AG10803 (cell line): ENCODE measurements at places on chromosomes 16 and 17.

DNA sequence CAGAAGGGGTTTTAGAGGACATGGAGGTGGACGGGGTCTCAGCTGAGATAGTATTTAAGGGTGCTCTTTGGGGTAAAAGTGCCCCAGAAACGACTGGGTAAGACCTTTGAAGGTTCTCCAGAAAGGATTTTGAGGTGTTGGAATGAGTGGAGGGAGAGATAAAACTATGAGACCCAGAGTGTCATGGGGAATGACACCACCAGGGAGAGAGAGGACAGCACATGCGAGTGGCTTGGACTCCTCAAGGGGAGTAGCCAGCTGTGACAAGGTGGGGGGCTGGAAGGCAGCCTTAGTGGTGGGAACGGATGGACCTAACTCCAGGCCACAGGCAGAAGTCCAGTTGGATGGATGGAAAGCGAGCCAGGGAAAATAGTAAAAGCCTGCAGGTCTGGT, 19.2 kb upstream of the PITPNM3 start:
- DNase-seq, result no peak

- DNase-seq, result no peak
Measured at GRCh38 chr17:27233776-27234175, 60.1 kb upstream of the WSB1 start.

- no peak for DNase-seq
Measured at GRCh38 chr17:33989361-33990148, 265.5 kb upstream of the CCL2 start.

- no peak for DNase-seq
Measured at GRCh38 chr17:62887437-62887836, 78.6 kb upstream of the TANC2 start.

DNA sequence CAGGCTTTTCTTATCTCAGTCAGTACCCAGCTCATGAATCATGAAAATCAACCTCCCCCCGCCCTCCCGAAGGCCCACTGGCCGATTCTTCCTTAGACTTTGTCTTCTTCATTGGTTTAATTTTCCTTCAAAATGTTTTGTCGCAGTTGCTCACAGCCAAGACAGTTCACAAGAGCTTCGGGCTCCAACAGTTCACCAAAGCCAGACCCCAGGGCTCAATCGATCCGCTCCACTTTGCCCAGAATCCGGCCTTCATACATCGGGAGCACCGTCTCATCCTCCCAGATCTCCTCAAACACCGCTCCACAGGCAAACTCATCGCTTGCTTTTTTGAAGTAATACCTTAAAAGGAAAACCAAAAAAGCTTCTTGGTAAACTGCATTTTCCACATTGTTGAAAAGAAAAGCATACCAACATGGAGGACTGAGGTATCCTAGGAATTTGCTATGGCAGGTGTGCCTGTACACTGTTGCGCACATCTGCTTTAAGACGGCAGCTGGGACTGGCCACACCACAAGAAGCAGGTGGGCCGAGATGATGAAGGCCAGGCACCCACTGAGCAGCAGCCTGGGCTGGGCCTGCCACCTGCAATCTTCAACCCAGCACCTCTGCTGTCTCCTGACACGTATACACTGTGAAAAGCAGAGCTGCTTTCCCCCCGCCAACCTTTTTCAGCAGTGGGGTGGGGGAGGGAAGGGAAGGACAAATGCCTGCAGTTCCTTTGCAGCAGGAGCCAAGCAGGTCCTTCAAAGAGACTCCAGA, 31.5 kb downstream of the AXIN2 start:
- no peak for DNase-seq

DNA sequence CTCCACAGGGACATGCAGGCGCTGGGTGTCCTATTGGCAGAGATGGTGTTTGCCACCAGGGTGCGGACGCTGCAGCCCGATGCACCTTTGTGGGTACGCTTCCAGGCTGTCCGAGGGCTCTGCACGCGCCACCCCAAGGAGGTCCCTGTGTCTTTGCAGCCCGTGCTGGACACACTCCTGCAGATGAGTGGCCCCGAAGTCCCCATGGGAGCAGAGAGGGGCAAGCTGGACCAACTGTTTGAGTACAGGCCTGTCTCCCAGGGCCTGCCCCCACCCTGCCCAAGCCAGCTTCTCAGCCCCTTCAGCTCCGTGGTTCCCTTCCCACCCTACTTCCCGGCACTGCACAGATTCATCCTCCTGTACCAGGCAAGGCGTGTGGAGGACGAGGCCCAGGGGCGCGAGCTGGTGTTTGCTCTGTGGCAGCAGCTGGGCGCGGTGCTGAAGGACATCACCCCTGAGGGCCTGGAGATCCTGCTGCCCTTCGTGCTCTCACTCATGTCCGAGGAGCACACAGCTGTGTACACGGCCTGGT, 2.8 kb downstream of the WDR81 start:
- no peak for DNase-seq

- DNase-seq, result peak; percentile 87
Measured at GRCh38 chr17:17682737-17683680, 1.8 kb downstream of the RAI1 start.
